Activated CD4-positive, CD25-positive, alpha-beta regulatory T cell (primary cell): ENCODE measurements at places on chromosomes 7 and 10.

- DNase-seq, result no peak
These were observed 68.9 kb downstream of the CD36 start for GRCh38 chr7:80707318-80707717.

GRCh38 chr7:7869651-7870050, 98.9 kb upstream of the GLCCI1 start:
- no peak for DNase-seq

DNA sequence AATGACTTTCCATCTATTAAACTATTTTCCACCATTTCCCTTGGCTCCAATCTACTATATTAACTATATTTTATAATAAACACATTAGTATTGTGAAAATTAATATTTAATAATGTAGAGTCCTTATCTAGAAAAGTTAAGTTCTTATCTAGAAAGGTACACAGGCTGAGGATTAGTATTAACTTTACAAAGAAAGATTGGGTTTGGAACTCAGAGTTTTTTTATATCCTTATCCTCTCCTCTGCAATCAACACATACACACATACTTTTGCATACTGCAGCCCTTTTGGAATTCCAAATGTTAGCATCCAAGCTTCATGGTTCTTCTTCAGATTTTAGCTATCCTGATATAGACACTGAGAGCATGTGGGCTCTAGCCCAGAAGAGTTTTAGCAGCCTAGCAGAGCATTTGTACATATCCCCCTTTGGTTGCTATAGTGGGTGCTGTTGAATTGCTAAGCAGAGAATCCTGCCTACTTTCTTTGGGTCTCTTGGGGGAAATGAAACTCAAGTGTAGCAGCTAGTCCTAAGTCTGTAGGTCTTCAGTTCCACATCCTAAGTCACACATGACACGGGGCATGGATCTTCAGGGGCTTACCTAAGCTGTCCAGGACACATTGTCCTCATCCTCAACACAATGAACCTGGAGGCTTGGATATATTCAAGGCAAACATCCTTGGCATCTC, 874.6 kb downstream of the LRMDA start:
- DNase-seq, result no peak

- DNase-seq, result no peak
These were observed 466 bp upstream of the DNAJB12 start for GRCh38 chr10:72355214-72355555.

- no peak for DNase-seq
These were observed 412 bp downstream of the PIP4K2A start for GRCh38 chr10:22713853-22714478.

DNA sequence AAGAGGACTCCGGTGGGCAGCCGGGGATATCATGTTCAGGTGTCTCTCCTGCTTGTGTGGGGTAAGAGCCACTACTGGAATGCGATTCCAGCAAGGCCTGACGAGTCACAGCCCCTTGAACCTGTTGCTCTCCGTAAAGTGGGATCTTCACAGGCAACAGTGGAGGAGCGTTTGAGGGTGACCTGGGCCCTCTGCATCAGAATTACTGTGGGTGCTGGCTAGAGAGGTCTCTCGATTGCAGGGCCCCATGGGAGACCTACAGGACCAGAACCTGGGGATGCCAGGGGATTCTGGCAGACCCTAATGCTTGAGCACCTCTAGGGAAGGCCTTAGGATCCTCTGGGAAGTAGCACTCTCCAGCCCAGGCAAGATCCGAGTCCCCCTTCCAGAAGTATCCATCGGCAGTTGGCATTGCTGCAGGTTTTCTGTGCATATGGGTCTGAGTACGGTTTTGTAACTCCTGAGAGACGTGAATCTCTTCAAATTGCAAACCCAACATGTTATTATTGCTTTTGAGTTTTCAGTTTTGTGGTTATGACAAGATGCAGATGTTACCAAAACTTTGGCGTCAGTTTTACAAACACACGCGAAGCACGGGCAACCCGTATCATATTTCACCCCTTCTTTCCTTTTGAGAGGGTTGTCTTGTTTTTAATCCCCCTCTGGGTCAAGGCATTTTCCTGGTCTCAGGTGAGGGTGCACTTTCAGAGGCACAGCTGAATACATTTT, 4.6 kb downstream of the MGMT start:
- DNase-seq, result no peak

DNA sequence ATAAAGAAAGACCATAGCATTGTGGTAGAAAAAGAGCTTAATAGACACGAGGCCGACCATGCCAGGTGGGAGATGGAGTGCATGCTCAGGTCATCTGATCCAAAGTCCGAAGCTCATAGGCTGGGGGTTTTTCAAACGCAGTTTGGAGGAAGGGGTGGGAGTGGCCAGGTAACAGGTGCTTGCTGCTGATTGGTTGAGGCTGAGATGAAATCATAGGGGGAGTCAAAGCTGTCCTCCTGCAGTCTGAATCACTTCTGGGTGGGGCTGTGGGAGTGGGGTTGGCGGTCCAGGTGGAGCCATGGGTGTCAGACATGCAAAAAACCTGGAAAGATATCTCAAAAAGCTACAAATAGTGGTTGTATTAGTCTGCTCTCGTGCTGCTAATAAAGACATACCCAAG, 2.8 kb upstream of the ERCC6 start:
- no peak for DNase-seq

GRCh38 chr10:24041034-24041433, 167.9 kb upstream of the KIAA1217 start:
- no peak for DNase-seq

DNA sequence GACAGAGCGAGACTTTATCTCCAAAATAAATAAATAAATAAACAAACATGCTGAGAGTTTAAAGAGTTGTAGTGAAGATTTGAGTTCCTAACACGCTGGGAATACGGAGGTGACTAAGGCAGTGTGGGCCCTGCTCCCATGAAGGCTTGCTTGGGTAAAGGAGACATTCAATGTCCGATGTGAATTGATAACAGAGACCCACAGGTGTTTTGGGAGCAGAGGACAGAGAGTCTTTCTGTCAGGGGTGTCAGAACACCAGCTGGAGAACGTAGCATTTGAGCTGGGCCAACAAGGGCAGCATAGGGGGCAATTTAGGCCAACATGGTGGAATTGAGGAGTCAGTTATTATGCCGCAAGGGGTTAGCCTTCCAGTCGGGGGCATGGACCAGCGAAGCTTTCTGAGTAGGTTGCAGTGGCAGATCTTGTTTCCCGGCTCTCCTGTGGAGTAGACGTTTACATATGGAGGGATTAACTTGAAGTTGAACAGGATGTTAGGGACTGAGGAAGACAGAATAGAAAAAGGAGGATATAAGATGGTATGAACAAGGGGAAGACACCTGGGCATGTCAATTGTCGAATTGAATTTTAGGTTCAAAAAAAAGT, 5.6 kb downstream of the PROSER2 start:
- no peak for DNase-seq

DNA sequence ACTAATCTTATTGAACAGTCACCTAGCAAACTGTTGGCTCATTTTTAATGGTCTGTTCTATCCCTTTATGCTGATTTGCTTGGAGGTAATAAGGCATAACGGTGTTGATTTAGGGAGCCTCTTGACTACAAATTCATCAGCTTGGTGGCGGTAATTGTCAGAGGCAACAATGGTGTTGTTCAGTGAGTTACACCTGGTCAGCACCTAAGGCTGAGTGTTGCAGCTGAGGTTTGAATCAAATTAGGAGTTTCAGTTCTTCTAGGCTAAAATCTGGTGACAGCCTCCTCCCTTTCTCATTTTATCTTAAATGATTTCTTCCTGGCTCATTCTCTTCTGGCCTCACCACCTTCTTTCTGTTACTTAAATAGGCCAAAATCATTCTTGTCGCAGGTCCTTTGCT, 42.3 kb upstream of the SP8 start:
- no peak for DNase-seq

GRCh38 chr10:97234400-97234799, 48.6 kb upstream of the SLIT1 start:
- no peak for DNase-seq

- no peak for DNase-seq
These were observed 3.2 kb downstream of the TNS3 start for GRCh38 chr7:47578579-47579270.

GRCh38 chr10:97157578-97158095, 28.1 kb downstream of the SLIT1 start:
- no peak for DNase-seq

DNA sequence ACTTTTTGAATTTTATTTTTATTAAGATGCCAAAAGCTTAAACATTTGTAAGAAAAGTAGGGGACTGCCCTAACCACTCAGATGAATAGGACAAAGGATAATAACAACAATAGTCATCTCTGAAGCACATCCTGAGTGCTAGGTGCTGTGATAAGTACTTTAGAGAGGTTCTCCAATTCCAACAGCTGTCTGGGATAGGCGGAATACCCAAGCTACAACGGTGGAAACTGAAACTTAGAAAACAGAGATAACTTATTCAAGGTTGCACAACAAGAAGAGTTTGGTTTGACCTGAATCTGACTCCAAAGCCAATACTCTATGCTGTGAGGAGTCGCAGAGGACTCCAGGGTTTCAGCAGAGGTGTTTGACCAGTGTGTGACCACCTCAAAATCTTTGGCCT, 2.0 kb downstream of the RTKN2 start:
- DNase-seq, result no peak

- no peak for DNase-seq
These were observed 1.8 kb upstream of the XPNPEP1 start for GRCh38 chr10:109924967-109925620.

DNA sequence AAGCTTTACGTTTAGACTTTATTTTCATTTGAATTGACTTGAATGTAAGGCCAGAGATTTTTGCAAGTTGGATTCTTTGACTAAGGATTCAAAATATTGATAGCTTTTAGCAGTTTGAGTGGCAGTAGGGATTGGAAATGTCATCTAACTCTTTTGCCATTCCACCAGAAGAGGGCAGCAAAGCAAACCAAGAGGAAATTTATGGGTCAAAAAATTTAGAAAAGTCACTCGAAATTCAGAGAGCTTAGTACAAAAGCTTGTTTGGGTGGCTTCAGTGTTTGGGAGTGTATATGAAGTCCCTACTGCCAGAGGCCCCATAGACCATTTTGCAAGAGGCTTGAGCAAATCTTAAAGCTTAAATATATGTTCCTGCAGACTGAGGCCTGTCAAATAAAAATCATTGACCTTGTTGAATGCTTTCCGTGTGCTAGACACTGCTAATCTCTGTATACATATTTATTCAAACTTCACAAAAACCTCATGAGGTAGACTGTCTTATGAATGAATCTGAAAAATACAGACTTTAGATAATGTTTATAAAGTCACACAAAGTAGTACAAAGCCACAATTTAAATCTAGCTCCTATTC, 44.6 kb upstream of the RSBN1L start:
- peak; percentile 1 for DNase-seq

- DNase-seq, result no peak
These were observed 3.6 kb upstream of the HTR5A start for GRCh38 chr7:155066417-155066950.

- DNase-seq, result no peak
These were observed 697.6 kb downstream of the PHTF2 start for GRCh38 chr7:78496096-78496630.

DNA sequence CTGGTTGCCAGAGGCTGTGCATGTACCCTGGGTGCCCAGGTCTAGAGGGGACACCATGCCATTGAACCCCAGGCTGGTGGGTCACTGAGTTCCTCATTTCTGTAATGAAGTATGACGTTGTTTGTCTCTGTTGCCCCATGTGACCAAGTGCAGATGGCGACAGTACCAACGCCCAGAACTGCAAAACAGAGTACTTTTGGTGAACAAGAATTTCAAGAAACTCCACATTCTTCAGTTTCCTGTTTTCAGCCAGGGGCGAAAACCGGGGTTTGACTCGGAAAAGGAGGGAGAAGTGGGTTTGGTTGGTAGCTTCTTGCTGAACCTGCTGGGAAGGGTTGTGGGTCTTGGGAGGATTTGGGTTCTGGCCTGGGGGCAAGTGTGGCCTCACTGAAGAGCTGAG, 18.2 kb downstream of the CYP17A1 start:
- DNase-seq, result no peak

DNA sequence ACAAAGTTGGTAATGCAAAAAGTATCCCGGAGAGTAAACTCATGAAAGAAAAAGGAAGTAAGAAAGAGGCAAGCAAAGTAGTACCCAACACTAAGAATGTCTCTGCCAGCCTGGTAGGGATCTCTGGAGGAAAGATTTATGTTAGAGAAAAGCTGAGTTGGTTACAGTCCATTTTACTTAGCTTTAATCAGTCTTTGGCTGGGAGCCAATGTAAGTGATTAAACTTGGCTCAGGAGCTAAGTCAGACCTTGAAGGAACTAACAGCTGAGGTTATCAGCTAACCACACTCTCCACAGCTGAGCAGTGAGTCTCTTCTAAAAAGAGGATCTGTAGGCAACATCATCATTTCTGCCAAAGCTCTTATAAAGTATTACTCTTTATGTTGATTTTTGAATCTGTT, 148.0 kb downstream of the ANKRD7 start:
- DNase-seq, result no peak

- DNase-seq, result no peak
These were observed 359.8 kb upstream of the MTPN start for GRCh38 chr7:136336932-136337331.

DNA sequence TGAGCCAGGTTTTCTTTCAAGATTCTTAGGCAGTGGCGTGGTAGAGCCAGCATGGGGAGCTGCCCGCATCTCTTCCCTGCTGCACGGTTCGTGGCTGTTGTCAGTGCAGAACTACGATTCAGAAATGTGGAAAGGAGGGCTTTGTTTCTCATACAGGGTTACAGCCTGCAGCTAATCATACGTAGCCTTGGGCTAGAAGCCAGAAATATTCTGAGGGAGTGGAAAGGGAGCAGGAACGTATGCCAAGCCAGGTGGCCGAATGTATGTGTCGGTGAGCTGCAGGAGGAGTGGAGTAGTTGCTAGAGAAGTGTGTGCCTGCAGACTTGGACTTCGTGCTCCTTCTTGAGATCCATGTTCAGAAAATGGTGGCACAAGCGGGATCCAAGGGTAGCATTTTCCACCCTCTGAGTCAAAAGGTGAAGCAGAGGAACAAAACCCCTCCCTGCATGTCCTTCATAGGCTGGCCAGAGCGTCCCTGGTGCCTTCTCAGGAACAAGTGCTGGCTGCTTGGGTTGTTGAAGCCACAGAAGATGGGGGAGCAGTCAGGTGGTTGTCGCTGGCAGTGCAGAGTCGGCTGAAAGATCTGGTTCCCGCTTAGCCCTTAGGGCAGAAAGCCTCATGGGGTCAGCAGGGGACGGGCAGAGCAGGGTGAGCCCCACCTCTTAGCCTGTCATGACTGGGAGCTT, 40.9 kb downstream of the LANCL2 start:
- no peak for DNase-seq

- DNase-seq, result no peak
These were observed 34.9 kb downstream of the DCLRE1C start for GRCh38 chr10:14918964-14919363.

GRCh38 chr7:157645539-157645938, 308.7 kb downstream of the DNAJB6 start:
- DNase-seq, result no peak

DNA sequence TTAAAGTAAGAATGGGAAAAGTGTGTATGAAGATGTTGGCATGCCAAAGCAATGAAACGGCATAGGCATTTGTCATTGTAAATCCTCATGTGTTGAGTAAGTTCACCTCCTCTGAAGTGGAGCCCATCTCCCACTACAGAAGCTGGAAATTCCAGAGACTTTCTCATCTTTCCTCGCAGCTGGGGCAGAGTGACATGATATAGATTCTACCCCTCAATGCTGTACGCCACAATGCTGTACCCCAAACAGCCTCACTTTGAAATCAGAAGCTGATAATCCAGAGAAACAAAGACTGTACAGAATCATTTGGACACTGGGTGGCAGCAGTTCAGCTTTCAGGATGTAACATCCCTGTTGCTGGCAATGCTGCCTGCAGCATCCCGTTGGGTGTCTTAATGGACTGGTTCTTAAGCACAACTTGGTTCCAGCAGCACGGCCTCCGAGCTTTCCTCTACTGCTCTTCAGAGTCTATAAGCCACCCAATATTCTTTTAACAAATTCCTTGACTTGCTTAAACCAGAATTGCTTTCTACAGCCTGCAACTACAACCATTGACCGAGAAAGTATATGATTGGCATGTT, 18.8 kb downstream of the ZC3HAV1L start:
- DNase-seq, result no peak
